ENCODE measurements at places on chromosomes 1 and 21. TPM values are rescaled to one million over a fixed set of nuclear protein-coding genes. Genes with fewer than 3 reads are reported as not detected.

Gene GREM2
- not detected for polyA plus RNA-seq

Gene RAB25
- polyA plus RNA-seq: not detected

Gene HHIPL2
- polyA plus RNA-seq: not detected

Gene RNU1-2
- 55.0 TPM for polyA plus RNA-seq

Gene WDR64
- polyA plus RNA-seq: not detected

Gene F5
- polyA plus RNA-seq: not detected

GRCh38 chr1:52996653-52997052 lies 65.4 kb upstream of the PODN start:
- no peak overlapping the region for H3K27ac ChIP-seq
- DNase-seq: no peak
- H3K4me1 ChIP-seq: no peaks in the 10 kb centered on the region
- no peak overlapping the region for H3K4me3 ChIP-seq
- peaks cover 3% of the 10 kb centered on the region for H3K27me3 ChIP-seq

DNA sequence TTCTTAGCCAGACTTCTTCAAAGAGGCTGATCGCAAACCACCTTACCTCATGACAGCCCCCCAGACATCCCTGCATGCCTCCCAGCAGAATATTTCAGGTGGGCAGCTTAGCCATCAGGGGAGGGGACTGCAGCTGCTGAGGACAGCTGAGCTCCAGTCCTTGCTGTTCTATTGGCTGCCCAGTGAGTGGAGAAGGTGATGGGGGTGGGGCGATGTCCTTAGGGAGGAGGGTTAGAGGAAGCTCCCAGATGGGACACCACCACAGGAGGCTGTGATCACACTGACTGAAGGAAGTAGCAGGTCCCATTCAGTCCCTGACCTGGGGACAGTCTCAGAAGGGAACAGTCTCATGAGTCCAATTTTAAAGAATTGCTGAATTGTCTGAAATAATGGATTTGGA lies 38.3 kb downstream of the GJA5 start:
- H3K36me3 ChIP-seq: peaks cover 8% of the 10 kb centered on the region
- DNase-seq: no peak
- H3K4me3 ChIP-seq: no peak overlapping the region
- peaks cover 32% of the 10 kb centered on the region for H3K27me3 ChIP-seq
- peaks cover 7% of the 10 kb centered on the region for H3K4me1 ChIP-seq

DNA sequence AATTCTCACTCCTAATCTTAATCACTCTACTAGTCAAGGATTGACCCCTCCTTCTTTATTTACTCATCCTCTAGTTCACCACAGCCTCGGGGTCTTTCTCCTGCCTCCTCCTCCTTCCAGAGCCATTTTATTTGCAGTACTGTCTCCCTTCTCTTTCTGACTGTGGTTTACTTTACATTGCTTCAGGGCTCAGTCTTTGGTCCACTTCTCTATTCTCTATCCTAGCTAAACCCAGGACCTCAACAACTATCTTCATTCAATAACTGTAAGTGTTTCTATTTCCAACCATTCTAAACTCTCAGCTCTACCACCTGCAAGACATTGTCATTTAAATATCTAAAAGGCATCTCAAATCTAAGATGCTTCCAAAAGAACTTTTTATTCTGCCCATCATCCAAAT lies 493.8 kb downstream of the TTLL7 start:
- no peak overlapping the region for H3K27ac ChIP-seq
- H3K4me3 ChIP-seq: no peak overlapping the region
- no peak for DNase-seq
- H3K36me3 ChIP-seq: no peaks in the 10 kb centered on the region

DNA sequence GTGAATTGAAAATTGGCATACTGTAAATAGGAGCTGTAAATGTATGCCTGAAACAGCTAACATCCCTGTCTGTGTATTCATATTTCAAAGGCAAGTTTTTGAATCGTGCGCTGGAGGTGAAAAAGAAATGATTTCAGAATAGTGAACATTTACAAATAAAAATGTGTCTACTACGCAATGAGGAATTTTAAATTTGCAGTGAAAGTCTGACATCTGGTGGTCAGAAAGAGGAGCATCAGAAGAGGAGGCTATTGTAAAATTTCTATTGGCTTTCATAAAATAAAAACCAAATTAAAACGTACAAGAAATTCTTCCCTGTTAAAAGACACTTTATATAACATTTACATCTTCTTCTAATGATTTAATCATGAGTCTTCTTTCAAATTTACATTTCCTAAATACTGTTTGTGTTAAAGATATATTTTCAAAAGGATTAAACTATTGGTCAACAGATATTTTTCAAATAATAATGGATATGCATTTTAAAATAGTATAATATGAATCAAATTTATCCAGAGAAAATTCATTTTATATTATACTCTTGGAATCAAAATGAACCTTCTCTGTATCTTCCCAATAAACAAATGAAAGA lies 113.7 kb upstream of the RRP15 start:
- peaks cover 8% of the 10 kb centered on the region for H3K27me3 ChIP-seq
- DNase-seq: no peak
- H3K27ac ChIP-seq: no peak overlapping the region
- peaks cover 2% of the 10 kb centered on the region for H3K4me1 ChIP-seq

DNA sequence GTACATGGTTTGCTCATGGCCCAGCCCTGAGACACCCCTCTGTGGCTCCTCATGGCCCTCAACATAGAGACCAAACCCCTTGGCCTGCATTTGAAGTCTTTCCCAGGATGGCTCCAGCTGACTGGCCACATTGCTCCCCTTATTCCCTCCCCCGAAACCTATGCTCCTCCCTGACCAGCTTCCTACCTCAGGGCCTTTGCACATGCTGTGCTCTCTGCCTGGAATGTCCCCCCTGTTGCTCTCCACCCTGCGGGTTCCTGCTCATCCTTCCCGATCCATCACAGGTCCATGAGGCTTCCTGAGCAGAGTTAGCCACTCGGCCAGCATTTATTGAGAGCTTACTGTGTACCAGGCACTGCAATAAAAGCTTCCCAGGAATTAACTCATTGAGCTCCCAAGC lies 70.9 kb upstream of the SELENON start:
- H3K4me1 ChIP-seq: no peaks in the 10 kb centered on the region
- peaks cover 23% of the 10 kb centered on the region for H3K27me3 ChIP-seq
- DNase-seq: no peak
- H3K36me3 ChIP-seq: no peaks in the 10 kb centered on the region

GRCh38 chr1:180939711-180940103 lies 27.0 kb downstream of the KIAA1614 start:
- no peaks in the 10 kb centered on the region for H3K36me3 ChIP-seq
- H3K27me3 ChIP-seq: peaks cover under 1% of the 10 kb centered on the region
- H3K4me1 ChIP-seq: peaks cover 10% of the 10 kb centered on the region
- H3K27ac ChIP-seq: peak overlapping the region; percentile 66
- no peak for DNase-seq

- no peak overlapping the region for H3K4me3 ChIP-seq
- no peaks in the 10 kb centered on the region for H3K4me1 ChIP-seq
- DNase-seq: no peak
- H3K36me3 ChIP-seq: no peaks in the 10 kb centered on the region
- H3K27me3 ChIP-seq: no peaks in the 10 kb centered on the region
- no peak overlapping the region for H3K27ac ChIP-seq
These were observed 16.9 kb downstream of the NTMT2 start for GRCh38 chr1:170162459-170163246.

- DNase-seq: no peak
- no peak overlapping the region for H3K27ac ChIP-seq
- no peak overlapping the region for H3K4me3 ChIP-seq
- no peaks in the 10 kb centered on the region for H3K36me3 ChIP-seq
These were observed 68.8 kb upstream of the ST6GALNAC3 start for GRCh38 chr1:76005765-76006164.

- no peaks in the 10 kb centered on the region for H3K27me3 ChIP-seq
- H3K4me3 ChIP-seq: no peak overlapping the region
- no peak overlapping the region for H3K27ac ChIP-seq
- peaks cover 23% of the 10 kb centered on the region for H3K4me1 ChIP-seq
- no peaks in the 10 kb centered on the region for H3K36me3 ChIP-seq
These were observed 18.4 kb downstream of the CD2 start for GRCh38 chr1:116772648-116773045.

- H3K27ac ChIP-seq: no peak overlapping the region
- no peaks in the 10 kb centered on the region for H3K36me3 ChIP-seq
- DNase-seq: no peak
- H3K27me3 ChIP-seq: peaks cover 5% of the 10 kb centered on the region
- H3K4me1 ChIP-seq: peaks cover 19% of the 10 kb centered on the region
- H3K4me3 ChIP-seq: no peak overlapping the region
These were observed 2.3 kb downstream of the RGS16 start for GRCh38 chr1:182601913-182602312.

- H3K4me3 ChIP-seq: peak overlapping the region; percentile 16
- H3K27me3 ChIP-seq: no peaks in the 10 kb centered on the region
- DNase-seq: no peak
- H3K36me3 ChIP-seq: no peaks in the 10 kb centered on the region
These were observed 4.8 kb downstream of the SLX9 start for GRCh38 chr21:44944596-44944995.

- no peak for DNase-seq
- H3K36me3 ChIP-seq: no peaks in the 10 kb centered on the region
- peaks cover 22% of the 10 kb centered on the region for H3K4me1 ChIP-seq
- no peak overlapping the region for H3K27ac ChIP-seq
- peaks cover 7% of the 10 kb centered on the region for H3K27me3 ChIP-seq
These were observed 27.2 kb upstream of the BCL10 start for GRCh38 chr1:85303440-85304162.

DNA sequence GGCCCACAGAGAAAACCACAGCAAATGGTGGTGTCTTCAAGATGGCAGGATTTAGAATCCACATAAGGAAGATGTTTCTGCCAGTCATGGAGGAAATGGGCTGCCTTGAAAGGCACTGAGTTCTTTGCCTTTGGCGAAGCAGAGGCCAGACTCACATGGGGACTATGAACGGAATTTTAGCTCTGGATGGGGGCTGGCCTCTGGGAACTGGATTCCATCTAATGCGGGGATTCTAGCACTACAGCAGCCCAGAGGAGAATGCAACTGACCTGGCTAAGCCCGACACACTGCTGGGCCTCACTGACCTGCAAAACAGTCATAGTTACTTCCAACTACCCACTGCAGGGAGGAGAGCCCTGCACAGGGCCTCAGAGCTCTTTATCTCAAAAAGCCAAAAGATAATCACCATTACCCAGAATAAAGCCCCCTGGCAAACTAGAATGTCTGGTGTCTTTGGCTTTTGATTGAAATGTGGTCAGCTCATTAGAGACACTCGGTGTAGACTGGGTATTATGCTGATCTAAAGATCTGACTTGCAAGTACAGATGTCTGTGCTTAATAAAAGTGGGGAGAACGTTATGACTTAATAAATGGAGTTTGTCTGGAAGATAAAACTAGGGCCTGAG lies 11.6 kb downstream of the HCRTR1 start:
- H3K36me3 ChIP-seq: peaks cover 19% of the 10 kb centered on the region
- no peak overlapping the region for H3K27ac ChIP-seq
- DNase-seq: no peak
- H3K27me3 ChIP-seq: no peaks in the 10 kb centered on the region
- H3K4me3 ChIP-seq: no peak overlapping the region
- H3K4me1 ChIP-seq: peaks cover 3% of the 10 kb centered on the region

DNA sequence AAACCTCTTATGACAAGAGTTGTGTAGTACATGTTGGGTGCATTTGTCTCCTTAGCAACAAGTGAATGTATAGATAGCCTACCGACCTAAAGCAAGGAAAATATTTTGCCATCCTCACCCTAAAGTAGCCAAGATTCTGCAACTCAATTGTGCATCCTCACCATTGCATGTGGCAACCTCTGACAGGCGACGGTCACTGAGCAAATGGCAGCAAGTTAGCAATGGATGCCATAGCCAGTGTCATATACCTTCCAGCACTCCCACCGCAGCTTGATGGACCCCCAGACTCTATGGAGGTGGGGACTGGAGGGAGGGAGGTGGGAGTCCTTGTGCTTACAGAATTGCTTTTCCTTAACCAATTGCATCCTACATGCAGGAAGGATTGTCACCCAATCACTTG lies 17.0 kb downstream of the PROX1 start:
- H3K27me3 ChIP-seq: no peaks in the 10 kb centered on the region
- H3K4me3 ChIP-seq: no peak overlapping the region
- no peak overlapping the region for H3K27ac ChIP-seq
- no peaks in the 10 kb centered on the region for H3K4me1 ChIP-seq
- H3K36me3 ChIP-seq: no peaks in the 10 kb centered on the region

- DNase-seq: no peak
- H3K27ac ChIP-seq: no peak overlapping the region
- peak overlapping the region; percentile 42 for H3K4me3 ChIP-seq
- peaks cover 11% of the 10 kb centered on the region for H3K36me3 ChIP-seq
These were observed 42.4 kb upstream of the IL19 start for GRCh38 chr1:206727981-206728696.

- no peaks in the 10 kb centered on the region for H3K36me3 ChIP-seq
- H3K27me3 ChIP-seq: peaks cover 3% of the 10 kb centered on the region
- H3K27ac ChIP-seq: no peak overlapping the region
- H3K4me3 ChIP-seq: no peak overlapping the region
These were observed 205.8 kb upstream of the PLXNA2 start for GRCh38 chr1:208449951-208450350.

DNA sequence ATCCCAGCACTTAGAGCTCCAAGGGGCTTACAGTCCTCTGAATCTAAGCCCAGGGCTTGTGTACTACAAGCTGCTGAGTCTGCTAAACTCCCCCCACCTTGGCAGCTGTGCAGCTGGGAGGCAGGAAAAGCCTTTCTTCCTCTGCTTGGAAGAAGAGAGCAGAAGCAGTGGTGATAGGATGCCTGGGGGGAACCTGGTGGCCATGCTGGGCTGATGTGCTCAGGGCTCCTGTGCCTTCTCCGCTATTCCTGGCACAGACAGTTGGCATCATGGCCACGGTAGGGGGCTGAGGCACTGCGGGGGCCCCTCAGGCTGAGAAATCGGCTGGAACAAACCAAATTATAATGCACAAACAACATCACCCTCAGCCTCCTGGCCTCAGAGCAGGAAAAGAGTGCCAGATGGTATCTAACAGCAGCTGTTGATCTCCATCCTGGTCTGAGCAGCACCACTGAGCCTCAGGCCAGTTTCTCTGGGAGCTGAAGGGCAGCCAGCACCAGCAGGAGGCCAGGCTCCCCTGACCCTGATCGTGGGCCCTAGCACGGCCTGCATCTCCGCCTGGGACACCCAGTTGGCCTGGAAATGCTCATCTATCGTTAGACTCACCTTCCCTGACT lies 35.8 kb downstream of the ECE1 start:
- DNase-seq: peak; percentile 11
- no peaks in the 10 kb centered on the region for H3K27me3 ChIP-seq
- peaks cover 20% of the 10 kb centered on the region for H3K4me1 ChIP-seq
- no peak overlapping the region for H3K4me3 ChIP-seq

Measured in naive B cell (primary cell).